ENCODE measurements at places on chromosomes 7 and 10.

- DNase-seq, result peak; percentile 38
These were observed 190.5 kb upstream of the PPP2R2D start for GRCh38 chr10:131710142-131710861.

GRCh38 chr10:224571-224970 is 89.3 kb downstream of the ZMYND11 start:
- DNase-seq, result no peak

DNA sequence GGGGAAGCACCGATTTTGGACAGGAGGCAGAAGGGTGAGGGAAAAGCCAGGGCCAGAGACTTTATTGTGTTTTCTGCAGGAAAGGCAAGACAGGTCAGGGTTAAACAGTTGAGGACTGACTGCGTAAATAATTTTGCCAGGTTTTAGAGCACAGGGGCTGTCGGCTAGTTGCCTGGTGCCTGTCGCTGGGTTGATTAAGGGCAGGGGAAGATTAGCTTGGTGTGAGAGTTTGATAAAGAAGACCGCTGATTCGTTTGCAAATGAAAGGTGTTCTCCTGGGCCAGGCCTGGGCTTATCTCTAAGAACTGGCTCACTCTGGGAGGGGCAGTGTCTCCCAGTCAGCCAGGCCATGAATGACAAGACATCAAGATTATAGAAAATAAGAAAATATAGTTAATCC is 75.6 kb downstream of the SLC37A3 start:
- DNase-seq, result no peak

DNA sequence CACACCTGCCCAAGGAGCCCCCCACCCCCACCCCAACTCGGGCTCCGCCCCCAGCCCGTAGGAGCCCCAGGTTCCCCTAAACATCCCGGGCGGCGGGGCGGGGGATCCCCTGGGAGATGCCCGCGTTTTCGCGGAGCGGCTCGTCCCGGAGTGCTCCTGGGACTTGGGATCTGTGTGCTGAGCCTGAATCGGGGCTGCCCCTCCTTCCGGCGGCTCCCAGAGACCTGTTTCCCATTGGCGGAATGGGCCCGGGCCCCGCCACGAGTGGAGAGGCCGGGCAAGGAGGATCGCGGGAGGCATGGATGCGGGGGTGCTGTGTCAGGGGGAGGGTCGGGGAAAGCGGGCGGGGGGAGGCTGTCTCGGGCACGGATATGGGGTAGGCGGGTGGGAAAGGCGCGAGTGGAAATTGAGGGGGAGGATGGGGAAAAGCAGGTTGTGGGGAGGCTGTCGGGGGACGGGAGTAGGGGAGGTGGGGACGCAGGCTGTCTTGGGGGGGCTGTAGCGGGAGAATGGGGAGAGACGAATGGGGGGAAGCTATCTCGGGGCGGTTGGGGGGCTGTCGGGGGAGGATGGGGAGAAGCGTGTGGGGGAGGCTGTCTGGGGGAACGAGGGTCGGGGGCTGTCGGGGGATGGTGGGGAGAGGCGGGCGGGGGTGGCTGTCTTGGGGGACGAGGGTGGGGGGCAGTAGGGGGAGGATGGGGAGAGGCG is 572 bp upstream of the BHLHA15 start:
- DNase-seq, result peak; percentile 50

GRCh38 chr7:116438267-116438666 is 61.3 kb upstream of the CAV2 start:
- no peak for DNase-seq

DNA sequence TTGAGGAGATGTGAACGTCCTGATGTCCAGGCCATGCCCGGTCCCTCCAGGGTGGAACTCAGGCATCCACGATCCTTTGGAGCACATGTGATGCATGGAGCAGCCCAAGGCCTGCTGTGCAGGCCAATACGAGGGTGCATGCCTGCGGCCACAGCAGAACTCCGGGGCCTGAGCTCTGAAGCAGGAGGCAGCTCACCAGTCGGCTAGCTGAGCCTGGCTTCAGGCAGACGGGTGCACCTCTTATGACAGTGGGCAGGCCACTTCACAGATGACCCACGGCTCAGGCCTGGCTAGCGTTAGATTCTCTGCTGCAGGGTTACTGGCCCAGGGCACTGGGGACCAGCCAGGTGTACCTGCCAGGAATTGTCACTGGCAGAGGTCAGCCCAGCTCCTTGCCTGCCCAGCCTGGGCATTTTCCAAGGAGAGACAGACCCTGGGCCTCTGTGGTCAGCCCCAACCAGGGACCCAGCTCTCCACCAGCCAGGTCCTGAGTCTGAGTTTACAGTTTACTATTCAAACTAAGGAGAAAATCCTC is 29.6 kb upstream of the INPP5A start:
- DNase-seq, result no peak

DNA sequence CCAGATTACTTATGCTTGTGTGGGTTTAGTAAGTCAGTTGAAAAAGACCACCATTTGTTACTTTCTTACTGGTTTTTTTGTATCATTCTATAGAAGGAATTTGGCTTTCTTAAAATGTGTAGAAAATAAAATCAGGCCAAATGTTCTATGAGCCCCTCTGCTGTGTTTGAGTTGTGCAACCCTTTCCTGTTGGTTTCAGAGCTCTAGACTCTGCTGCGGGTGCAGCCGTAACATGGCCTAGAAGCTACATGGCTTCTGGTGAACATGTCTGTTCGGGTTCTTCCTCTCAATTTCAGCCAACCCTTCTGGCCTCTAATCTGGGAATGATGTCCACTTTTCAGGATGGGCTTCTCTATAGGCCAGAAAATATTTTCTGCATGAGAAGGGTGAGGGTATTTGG is 56.6 kb upstream of the RAB18 start:
- DNase-seq, result no peak
